Hair follicular keratinocyte (primary cell): ENCODE measurements at places on chromosomes 11 and 22. TPM values are rescaled to one million over a fixed set of nuclear protein-coding genes. Genes with fewer than 3 reads are reported as not detected.

KCNJ5 gene
- total RNA-seq, result 1.1 and 12.3 TPM in 2 replicates

RELA gene
- total RNA-seq, result 51.6 and 64.1 TPM in 2 replicates

SDF2L1 gene
- 124 and 205 TPM in 2 replicates for total RNA-seq

MIOX gene
- total RNA-seq, result not detected in 2 replicates

FAM180B gene
- total RNA-seq, result not detected in 2 replicates

VPREB1 gene
- total RNA-seq, result not detected in 2 replicates

TUT1 gene
- total RNA-seq, result 8.4 and 13.9 TPM in 2 replicates

RASL10A gene
- not detected in 2 replicates for total RNA-seq

SPA17 gene
- 21.6 and 28.0 TPM in 2 replicates for total RNA-seq

CATSPER1 gene
- not detected in 2 replicates for total RNA-seq

TIMP3 gene
- 27.0 and 47.5 TPM in 2 replicates for total RNA-seq

OPCML gene
- total RNA-seq, result not detected in 2 replicates

SYNGR1 gene
- total RNA-seq, result 0.70 TPM in 1 of 2 replicates, not detected in the other

GGT1 gene
- total RNA-seq, result 6.2 and 15.8 TPM in 2 replicates

DNAJB7 gene
- total RNA-seq, result not detected in 2 replicates

NXPE4 gene
- not detected in 2 replicates for total RNA-seq

PDE2A gene
- 1.5 and 3.9 TPM in 2 replicates for total RNA-seq

LARGE1 gene
- total RNA-seq, result 5.0 and 5.5 TPM in 2 replicates

RIMBP3B gene
- total RNA-seq, result not detected in 2 replicates

RAG2 gene
- not detected in 2 replicates for total RNA-seq

PIH1D2 gene
- total RNA-seq, result 0.39 and 1.3 TPM in 2 replicates

HBG1 gene
- total RNA-seq, result not detected in 2 replicates

IL18 gene
- 31.6 and 49.2 TPM in 2 replicates for total RNA-seq

SNRPD3 gene
- 147 and 238 TPM in 2 replicates for total RNA-seq
